Amniotic epithelial cell (primary cell): ENCODE measurements at places on chromosomes 11 and 22.

DNA sequence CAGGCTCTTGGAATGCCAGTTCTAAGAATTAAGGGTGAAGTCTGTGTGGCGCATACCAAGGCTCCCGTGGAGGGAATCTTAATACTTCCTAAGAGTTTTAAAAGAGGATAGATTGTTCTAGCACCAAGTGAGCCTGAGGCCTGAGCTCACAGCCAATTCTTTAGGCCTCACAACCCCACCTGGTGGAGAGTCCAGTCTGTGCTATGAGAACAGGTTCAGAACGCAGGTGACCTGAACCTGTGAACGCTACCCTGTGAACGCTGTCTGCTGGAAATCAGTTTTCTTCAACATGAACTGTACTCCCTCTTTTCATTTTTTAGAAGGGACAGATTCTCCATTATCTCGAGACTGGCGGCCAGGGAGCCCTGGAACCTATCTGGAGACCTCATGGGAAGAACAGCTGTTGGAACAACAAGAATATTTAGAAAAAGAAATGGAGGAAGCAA lies 43.2 kb upstream of the DLAT start:
- peak; percentile 57 for DNase-seq

DNA sequence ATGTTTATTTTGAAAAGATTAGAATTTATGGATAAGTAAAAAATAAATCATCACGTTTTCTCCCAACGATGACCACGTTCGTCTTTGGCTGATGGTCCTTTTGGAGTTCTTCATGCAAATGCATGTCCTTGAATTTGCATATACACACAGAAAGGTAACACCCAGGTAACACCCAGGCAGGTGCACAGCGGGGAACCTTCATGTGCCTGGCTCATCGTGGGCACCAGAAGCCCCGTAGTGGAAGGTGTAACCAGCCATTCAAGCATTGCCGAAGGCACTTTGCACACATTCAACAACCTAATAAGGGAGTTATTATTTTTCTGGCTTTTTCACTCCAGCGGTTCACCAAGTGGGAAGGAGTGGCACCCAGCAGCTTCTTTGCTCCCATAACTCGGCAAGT lies 404.6 kb downstream of the TBC1D22A start:
- DNase-seq: no peak

- DNase-seq: no peak
Measured at GRCh38 chr22:33737662-33738061, 182.6 kb downstream of the LARGE1 start.

DNA sequence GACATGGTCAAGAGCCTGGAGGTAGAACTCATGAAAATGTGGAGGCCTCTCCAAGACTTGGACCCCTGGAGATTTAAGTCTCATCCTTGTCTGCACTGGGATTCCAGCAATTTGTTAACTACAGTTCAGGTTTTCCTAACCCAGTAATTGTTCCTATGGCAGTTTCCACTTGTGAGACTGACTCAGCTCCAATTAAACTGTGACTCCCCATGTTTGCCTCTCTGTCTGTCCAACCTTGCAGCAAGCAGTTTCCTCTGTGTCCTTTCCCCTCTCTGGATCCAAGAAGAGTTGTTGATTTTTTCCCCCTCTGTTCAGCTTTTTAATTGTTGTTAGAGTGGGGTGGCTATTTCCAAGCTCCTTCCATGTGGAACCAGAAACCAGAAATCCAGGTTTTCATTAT lies 16.2 kb upstream of the ARHGAP20 start:
- DNase-seq: no peak

DNA sequence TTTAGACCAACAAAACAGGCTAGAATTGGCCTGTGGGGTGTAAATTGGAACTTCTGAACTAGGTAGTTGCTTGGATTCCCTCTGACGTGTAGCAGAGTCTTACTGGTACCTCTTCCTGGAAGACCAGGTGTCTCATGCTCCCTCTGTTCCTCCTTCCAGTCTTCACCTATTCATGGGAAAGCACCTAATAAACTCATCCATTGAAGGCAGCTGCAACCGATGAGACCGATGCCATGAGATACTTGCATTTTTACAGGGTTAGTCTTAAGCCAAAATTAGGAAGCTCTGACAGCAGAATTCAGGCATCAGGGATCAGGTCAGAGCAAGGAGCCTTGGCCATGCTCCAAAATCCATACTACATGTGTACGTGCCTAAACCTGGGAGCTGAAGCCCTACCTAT lies 13.2 kb upstream of the HEPHL1 start:
- no peak for DNase-seq

DNA sequence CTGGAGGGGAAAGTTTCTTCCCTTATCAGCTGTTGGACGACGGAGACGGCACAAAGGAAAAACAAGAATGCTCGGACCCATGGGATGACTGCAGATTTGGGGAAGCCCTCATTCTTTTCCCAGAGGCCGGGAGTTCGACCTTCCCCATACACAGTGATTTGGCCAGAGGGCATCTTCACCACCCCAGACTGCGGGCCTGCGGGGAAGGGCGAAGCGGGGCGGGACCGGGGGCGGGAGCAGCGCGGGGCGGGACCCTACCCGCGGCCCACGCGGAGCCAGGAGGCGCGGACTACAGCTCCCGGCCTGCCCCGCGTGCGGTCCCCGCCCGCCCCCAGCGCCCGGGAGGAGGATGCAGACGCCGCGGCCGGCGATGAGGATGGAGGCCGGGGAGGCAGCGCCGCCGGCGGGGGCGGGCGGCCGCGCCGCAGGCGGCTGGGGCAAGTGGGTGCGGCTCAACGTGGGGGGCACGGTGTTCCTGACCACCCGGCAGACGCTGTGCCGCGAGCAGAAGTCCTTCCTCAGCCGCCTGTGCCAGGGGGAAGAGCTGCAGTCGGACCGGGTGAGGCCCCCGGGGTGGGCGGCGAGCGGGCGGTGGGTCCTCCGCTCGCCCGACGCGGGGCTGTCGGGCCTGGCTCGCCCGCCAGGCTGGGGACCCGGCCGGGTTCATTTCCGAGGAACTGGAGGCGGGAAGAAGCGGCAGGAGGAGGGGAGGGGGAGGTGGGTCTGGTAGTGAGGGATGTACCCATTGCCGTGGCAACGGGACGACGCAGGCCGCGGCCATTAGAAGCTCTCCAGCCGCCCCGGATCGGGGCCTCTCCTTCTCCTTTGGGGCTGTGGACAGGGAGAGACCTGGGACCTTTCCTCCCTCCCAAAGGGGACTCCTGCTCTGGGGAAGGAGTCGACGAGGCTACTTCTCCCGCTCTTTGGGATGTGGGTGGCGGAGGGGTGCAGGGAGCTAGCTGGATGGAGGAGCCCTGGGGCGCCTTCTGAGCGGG lies at the start of gene KCTD17:
TSS of gene KCTD17 (plus strand) at position 352 of the 995 bp plus-strand sequence. CDS start at position 371, 19 bp downstream.
- DNase-seq: peak; percentile 56

- DNase-seq: peak; percentile 33
Measured at GRCh38 chr11:47847892-47848699, at the start of gene NUP160. Gene NUP160 (minus strand): TSS chr11:47848350. CDS start chr11:47848318, 32 bp downstream.

DNA sequence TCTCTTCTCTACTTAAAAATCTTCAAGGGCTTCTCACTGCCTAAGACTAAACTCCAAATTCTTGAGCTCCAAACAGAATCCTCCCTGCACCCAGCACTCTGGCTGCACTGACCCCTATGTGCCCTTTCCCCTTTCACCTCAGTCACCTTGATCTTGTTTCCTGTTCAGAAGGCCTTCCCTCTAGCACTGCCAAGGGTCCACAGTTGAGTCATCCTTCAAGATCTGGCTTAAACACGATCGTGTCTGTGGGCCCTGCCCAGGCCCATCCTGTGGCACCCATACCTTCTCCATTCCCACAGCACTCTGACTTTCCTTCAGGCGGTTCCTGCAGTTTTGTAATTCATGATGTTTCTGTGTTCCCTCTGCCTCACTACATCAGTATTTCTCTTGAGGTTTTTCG lies 129.2 kb downstream of the ARL14EP start:
- no peak for DNase-seq

- DNase-seq: no peak
Measured at GRCh38 chr11:15227011-15227410, 112.3 kb downstream of the INSC start.

- DNase-seq: no peak
Measured at GRCh38 chr11:87033561-87033960, 4.2 kb upstream of the TMEM135 start.

DNA sequence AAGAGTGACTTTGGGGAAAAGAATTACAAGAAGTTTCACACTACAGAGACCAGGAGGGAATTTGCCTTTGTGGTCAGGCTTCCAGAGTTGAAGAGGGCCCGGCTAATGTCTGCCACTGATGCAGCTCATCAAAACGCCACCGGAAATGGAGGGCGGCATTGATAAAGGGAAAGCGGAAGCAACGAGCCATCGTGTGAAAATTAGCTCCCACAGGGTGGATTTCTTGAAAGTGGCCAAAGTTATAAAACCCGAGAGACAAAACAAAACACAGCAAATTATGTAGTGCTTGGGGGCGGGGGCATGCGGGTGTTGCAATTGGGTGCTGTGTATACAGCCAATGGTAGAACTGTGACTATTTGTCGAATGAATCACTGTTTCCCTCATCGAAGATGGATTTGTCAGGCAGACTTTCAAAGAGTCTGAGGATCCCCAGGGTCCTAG lies 113.0 kb downstream of the ADAMTS15 start:
- peak; percentile 68 for DNase-seq

GRCh38 chr11:34948696-34949095 lies 32.3 kb downstream of the PDHX start:
- DNase-seq: no peak

- DNase-seq: peak; percentile 78
Measured at GRCh38 chr22:20130731-20131596, 640 bp upstream of the ZDHHC8 start.

DNA sequence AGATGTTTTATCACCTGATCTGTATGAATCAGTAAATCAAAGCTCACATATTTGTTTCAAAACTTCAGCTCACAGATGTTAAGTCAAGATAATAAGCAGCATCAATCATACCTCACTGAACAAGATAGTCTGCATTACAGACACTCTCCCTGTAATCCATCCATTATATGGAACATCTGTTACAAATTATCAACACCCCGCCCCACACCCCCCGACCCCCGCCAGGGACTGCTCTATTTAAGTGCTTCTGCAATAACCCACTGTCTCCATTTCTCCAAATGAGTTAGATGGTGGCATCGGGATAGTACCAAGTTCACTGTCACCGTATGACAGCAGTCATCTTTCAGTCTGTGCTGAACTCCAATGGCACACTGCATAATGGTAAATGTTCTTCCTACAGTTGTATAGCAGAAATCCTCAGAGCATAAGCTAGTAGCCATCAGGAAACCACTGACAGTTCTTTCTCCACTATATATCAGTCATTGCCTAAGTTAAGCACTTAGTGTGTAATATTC lies 447.0 kb upstream of the ARHGAP42 start:
- no peak for DNase-seq

GRCh38 chr22:39117585-39118191 lies 20.6 kb downstream of the APOBEC3H start:
- peak; percentile 30 for DNase-seq

DNA sequence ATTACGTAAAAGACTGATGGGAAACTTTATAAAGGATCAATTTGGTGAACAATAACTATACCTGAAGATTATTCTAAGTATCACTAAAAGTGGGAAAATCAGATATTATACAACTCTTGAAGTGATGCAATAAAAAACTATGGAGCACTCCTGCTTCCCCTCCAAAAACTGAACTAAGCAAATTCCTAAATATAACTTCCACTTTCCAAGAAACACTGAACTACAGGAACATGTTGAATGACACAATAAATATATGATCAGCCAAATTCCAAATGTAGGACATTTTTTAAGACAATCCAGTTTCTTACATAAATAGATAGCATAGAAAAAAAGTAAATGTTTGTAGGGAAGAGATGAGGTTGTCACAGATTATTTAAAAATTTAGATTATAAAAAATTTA lies 102.1 kb upstream of the APOA1 start:
- no peak for DNase-seq

DNA sequence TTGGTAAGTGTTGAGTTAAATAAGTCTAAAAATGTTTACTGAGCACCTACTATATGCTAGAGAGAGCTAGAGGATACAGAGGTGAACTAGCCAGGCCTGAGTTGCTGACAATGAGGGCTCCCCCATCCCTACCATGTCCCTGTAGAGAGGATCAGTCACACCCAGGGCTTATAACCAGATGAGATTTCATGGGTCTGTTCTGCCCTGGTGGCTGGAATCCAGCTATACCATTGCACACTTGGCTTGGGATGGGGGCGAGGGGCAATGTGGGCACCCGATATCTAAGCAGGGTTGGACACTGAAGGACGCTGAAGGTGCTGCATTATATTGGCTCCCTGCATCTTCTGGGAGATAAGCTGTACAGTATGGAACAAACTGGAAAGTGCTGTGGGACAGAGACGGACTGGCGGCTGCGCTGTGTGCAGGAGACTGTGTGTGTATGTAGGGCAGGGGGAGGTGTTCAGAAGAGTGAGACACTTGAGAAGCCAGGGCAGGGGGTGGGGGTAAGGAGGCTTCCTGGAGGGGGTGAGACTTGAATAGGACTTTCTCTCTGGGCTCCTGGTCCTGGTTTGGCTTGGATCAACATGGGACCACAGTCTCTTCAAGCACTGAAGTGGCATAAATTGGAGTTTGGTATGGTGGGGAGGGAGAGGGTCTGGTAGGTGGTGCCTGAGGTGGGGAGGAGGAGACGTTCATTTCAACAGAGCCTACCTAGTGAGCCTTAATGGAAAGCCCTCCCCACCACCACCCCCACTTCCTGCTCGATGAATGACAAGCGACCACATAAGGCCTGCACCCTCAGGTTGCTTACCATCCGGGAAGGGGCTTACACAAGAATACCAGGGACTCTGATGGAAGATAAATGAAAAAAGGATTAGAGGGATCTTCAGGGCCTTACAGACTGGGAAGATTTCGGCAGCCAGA lies 1.8 kb downstream of the CD82 start:
- peak; percentile 40 for DNase-seq

- DNase-seq: no peak
Measured at GRCh38 chr11:121337740-121338272, 45.2 kb downstream of the SC5D start.

DNA sequence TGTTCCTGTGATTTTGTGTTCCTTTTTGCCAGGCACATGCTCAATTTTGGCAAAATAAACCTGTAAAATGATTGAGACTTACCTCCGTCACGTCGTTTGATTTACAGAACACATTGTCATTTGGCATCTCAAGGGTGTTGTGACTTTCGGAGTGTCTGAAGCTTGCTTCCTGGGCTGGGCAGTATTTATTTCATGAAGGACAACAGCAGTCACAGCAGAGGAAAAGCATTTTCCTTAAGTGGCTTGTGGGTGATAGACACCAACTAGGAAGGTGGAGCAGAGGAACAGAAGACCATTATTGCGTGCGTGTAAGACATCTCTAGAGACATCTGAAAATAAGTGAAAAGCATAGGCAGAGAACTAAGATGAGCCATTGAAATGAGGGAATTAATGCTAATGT lies 80.2 kb downstream of the SLC36A4 start:
- no peak for DNase-seq

DNA sequence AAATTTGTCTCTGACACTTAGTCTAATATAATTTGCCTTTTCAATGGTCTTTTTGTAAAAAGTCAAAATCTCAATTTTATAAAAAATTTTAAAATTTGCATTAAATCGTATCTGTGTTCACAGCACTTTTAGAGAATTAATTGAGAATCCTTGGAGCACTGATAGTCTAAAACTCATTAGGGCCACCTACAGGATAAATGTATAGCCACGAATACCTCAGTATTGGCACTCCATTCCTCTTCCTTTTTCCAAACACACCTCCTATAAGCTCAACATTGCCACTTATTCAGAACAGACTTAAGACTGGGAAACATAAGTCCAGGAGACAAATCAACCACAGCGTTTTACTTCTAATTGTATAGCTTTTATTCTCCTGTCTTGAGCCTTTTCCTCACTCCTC lies 776.0 kb upstream of the ARHGAP42 start:
- no peak for DNase-seq
